ENCODE measurements at places on chromosomes 7 and 10.

DNA sequence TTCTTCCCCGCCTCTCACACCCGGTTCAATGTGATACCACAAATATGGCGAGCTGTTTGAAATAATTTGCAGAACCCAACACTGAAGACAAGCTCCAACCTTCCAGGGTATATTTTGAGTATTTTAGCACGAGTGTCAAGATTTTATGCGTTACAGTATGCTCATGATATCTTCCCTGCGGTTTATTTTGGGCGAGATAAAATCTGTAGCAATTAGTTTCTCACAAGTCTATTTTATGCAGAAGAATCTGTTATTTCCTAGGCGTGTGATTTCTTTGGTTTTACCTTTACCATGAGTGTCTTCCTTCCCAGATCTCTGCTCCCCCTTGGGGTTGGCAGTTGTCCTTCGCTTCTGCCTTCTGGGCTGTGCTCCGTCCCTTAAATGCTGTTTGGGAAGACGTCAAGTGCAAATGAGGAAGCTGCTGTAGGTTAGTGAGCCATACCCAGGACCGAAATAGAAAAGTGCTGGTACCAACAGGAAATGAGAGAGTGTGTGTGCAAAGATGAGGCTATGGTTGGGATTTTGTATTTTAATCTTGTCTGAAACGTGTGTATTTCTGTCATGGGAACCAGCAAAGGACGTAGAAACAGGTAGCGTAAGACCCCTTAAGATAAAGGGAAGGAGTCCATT lies 299.8 kb downstream of the KLF6 start:
- no peak for DNase-seq

GRCh38 chr7:28581351-28581750 lies 169.0 kb downstream of the CREB5 start:
- DNase-seq = no peak

DNA sequence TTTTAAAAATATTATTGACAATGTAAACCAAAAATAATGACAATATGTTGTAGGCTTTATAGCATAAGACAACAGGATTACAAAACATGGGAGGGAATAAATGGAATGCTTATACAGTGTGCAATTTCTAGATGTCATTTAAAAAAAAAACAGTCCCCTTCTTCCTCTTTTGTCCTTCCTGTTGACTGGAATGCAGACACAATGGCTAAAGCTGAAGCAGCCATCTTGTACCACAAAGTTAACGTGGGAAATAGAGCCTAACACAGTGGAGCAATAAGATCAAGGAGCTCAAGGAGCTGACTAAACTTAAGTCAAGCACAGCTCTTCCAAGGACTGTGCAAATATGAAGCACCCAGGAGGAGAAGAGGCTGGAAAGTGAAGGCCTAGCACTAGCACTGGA lies 208.1 kb downstream of the ARHGAP12 start:
- DNase-seq = no peak

GRCh38 chr7:84624527-84624926 lies 429.9 kb upstream of the SEMA3A start:
- DNase-seq = no peak

GRCh38 chr7:27185854-27186667 lies 1.0 kb upstream of the HOXA11 start:
- DNase-seq = no peak

DNA sequence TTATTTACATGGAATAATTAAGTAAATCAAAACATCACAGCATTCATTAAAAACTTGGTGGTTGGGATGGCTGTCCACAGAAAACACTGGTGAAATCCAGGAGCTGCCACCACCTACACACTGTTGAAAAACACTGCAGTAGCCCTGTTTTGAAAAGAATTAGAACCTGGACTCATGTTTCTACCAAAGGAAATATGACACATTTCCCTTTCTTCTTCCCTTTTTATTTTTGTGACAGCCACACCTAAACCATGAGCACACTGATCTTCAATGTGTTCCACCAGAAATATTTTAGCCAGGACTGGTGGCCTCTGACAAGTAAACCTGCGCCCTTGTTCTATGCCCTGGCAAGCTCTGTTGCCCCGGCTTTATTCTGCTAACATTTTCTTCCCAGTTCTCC lies 3.3 kb downstream of the TMEM140 start:
- no peak for DNase-seq

- no peak for DNase-seq
Observed at GRCh38 chr7:79241288-79242060, 212.0 kb downstream of the MAGI2 start.

DNA sequence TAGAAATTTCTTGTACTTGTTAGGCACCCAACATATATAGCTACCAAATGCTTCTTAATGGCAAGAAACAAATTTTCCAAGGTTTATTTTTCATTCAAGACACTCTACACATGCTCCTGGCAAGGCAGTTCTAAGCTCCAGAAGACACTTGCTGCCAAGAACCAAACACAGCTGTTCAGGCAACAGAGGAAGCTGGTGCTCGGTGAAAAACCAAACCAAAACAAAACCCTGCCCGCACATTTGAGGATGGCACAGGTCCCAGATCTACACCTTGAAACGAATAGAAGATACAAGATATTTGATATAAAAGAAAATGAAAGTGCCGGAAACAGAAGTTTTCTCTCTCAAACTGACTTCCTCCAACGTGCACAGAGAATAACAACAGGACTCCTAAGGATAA lies 4.9 kb upstream of the DNTT start:
- DNase-seq = no peak

DNA sequence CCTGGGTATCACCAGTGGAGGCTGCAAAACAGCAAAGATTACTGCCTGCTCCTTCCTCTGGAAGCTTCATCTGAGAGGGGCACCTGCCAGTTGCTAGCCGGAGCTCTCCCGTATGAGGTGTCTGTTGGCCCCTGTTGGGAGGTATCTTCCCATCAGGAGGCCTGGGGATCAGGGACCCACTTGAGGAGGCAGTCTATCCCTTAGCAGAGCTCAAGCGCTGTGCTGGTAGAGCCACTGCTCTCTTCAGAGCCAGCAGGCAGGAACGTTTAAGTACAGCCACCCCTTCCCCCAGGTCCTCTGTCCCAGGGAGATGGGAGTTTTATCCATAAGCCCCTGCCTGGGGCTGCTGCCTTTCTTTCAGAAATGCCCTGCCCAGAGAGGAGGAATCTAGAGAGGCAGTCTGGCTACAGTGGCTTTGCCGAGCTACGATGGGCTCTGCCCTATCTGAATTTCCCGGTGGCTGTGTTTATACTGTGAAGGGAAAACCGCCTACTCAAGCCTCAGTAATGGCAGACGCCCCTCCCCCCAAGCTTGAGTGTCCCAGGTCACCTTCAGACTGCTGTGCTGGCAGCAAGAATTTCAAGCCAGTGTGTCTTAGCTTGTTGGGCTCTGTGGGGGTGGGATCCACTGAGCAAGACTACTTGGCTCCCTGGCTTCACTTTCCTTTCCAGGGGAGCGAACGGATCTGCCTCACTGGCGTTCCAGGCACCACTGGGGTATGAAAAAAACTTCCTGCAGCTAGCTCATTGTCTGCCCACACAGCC lies 19.6 kb downstream of the SEMA3E start:
- no peak for DNase-seq

GRCh38 chr7:23356726-23357125 lies 57.6 kb downstream of the MALSU1 start:
- no peak for DNase-seq

DNA sequence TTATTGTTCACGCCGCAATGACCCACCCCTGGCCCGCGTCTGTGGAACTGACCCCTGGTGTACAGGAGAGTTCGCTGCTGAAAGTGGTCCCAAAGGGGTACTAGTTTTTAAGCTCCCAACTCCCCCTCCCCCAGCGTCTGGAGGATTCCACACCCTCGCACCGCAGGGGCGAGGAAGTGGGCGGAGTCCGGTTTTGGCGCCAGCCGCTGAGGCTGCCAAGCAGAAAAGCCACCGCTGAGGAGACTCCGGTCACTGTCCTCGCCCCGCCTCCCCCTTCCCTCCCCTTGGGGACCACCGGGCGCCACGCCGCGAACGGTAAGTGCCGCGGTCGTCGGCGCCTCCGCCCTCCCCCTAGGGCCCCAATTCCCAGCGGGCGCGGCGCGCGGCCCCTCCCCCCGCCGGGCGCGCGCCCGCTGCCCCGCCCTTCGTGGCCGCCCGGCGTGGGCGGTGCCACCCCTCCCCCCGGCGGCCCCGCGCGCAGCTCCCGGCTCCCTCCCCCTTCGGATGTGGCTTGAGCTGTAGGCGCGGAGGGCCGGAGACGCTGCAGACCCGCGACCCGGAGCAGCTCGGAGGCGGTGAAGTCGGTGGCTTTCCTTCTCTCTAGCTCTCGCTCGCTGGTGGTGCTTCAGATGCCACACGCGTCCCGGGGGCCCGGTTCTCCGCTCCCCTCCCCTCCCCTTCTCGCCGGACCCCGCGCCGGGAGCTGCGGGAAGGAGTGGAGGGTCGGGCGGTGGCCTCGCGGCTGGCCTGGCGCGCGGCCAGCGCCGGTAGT lies at the start of gene CBX3:
TSS of gene CBX3 (plus strand) at position 499 of the 772 bp plus-strand sequence. CDS start 1,254 bp downstream, outside the sequence.
- peak; percentile 82 for DNase-seq

DNA sequence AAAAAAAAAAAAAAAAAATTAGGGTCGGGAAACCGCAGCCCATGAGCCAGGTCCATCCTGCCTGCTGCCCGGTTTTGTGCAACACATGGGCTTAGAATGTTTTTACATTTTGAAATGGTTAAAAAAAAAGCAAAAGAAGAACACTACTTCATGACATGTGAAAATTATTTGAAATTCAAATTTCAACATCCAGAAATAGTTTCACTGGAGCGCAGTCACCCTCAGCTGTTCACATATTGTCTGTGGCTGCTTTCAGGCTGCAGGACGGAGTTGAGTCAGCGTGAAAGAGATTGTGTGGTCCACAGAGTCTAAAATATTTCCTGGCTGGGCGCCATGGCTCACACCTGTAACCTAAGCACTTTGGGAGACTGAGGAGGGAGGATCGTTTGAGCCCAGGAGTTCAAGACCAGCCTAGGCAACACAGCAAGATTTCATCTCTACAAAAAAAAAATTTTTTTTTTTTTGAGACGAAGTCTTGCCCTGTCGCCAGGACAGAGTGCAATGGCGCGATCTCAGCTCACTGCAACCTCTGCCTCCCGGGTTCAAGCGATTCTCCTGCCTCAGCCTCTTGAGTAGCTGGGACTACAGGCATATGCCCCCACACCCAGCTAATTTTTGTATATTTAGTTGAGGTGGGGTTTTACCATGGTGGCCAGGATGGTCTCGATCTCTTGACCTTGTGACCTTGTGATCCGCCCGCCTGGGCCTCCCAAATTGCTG lies 63.9 kb upstream of the ECHDC3 start:
- DNase-seq = no peak

GRCh38 chr10:77158666-77159065 lies 478.9 kb downstream of the KCNMA1 start:
- no peak for DNase-seq

- no peak for DNase-seq
Observed at GRCh38 chr7:141356161-141356560, 195.0 kb upstream of the AGK start.

GRCh38 chr10:60237977-60238758 lies 151.5 kb downstream of the ANK3 start:
- DNase-seq = no peak

GRCh38 chr10:131206111-131206995 lies 105.2 kb downstream of the TCERG1L start:
- DNase-seq = no peak

DNA sequence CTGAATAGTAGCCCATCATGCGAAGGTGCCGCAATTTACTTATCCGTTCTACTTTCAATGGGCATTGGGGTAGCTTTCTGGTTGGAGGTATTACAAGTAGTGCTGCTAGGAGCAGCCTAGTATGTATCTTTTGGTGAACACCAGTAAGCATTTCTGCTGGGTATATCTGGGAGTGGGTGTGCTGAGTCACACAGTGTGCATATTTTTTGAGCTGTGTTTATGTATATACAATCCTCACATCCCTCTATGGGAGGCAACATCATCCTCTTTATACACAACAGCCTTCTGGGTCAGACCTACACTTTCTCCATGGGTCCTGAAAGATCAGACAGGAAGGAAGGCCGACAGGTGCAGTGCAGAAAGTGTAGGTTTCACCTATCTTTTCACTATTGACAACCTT lies 36.3 kb downstream of the PYROXD2 start:
- no peak for DNase-seq

- no peak for DNase-seq
Observed at GRCh38 chr10:126585249-126586017, 85.1 kb downstream of the C10orf90 start.

GRCh38 chr10:49778197-49778596 lies 16.1 kb upstream of the OGDHL start:
- DNase-seq = no peak

DNA sequence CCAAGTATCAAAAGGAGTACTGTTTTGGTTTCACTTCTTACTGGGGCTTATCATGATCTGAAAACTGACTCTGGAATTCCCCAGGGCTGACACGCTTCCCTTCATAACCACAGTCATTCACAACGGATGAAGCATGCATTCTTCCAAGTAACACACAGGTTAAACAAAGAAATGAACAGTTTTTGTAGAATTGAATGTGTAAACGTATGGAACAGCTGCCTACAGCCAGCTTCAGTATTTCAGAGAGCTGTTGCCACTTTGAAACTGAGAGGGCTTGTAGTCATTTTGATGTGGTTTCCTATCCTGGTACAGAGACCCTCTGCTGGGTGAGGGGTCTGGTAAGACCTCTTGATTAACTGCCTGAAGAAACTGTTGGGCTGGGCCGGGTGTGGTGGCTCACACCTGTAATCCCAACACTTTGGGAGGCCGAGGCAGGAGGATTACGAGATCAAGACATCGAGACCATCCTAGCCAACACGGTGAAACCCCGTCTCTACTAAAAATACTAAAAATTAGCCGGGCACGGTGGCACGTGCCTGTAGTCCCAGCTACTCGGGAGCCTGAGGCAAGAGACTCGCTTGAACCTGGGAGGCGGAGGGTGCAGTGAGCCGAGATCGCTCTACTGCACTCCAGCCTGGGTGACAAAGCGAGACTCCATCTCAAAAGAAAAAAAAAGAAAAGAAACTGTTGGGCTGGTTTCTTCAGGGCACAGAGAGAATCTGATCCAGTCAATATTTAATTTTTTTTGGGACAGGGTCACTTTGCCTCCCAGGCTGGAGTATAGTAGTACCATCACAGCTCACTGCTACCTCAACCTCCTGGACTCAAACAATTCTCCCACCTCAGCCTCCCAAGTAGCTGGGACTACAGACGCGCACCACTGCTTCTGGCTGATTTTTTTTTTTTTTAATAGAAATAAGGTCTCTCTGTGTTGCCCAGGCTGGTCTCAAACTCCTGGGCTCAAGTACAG lies 4.7 kb downstream of the NFE2L3 start:
- DNase-seq = no peak

GRCh38 chr7:47786557-47787248 lies 161.6 kb downstream of the PKD1L1 start:
- no peak for DNase-seq

Measured in stimulated activated CD8-positive, alpha-beta memory T cell treated with anti-CD3 and anti-CD28 coated beads, Interleukin-4, amount 100 ng/mL, for 1 hour (primary cell).